Activated CD4-positive, CD25-positive, alpha-beta regulatory T cell (primary cell): ENCODE measurements at places on chromosomes 3 and 15.

GRCh38 chr3:359672-360071 is 163.1 kb downstream of the CHL1 start:
- no peak for DNase-seq

GRCh38 chr3:38205472-38205805 is 40.1 kb downstream of the OXSR1 start:
- no peak for DNase-seq

DNA sequence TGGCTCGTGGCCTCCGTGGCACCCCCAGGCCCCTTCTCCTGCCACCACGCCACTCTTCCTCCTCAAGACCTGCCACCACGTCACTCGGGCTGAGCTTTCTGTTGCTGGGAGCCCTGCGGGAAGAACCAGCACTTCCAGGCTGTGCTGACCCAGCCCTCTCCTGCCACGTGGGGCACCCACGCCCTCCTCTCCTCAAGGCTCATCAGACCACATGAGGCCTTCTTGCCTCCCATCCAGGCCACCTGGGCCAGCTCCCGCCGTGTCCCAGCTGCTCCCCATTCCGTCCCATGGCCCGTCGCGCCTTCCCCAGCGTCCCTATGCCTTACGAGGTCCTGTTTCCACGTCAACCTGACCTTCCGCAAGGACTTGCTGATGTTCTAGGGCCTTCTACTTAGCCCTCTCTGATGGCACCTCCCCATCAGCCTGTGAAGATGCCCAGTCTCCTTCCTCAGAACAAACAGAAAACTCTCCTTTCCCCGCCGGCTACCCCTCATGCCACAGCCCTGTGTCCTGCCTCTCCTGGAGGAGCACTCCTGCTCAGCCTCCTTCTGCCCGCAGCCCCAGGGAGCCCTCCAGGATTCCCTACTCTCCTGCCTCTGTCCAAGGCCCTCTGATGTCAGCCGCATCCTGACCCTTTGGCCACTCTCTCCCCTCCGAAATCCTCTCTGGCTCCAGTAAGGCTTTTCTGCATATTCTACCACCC is 71.1 kb upstream of the BLM start:
- no peak for DNase-seq

DNA sequence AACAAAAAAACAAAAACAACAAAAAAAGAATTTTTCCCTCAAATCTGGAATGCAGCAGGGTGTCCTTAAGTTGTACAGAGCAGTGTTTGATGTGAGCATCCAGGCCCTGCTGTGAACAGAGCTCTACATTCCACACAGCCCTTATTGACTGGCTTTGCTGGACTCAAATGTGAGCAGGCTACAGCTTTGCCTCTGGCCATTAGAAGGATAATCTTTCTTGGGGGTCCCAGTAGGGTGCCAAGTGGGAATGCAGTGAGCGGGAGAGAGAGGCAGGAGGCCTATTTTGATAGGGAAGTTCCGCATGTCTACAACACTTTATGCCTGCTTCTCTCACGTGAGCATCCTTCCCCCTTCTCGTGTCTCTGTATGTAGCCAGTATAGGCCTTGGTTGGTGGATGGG is 34.4 kb upstream of the TPRG1 start:
- DNase-seq, result no peak

DNA sequence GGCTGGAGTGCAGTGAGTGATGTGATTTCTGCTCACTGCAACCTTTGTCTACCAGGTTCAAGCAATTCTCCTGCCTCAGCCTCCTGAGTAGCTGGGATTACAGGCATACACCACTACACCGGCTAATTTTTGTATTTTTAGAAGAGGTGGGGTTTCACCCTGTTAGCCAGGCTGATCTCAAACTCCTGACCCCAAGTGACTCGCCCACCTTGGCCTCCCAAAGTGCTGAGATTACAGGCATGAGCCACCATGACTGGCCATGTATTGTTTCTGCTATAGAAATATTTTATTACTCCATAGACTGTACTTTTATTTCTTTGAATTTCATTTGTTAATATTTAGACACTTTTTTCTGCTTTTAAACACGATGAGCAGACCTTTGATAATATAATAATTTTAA is 60.4 kb downstream of the GTF2E1 start:
- no peak for DNase-seq

DNA sequence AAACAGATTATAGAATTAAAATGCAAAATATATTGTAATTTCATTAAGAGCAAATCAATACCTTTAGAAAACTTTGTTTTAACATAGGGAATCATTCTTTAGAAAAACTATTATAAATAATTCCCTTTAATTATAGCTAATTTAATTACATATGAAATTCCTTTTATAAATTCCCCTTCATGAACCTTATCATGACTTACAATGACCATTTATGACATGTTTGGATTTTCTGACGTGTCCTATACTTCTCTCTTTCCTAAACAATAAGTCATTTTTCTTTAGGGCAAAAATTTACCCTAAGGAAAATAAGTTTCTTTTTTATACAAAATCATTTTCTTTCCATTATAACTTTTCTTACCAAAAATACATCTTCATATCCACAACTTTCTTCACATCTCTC is 37.8 kb downstream of the PRR20G start:
- DNase-seq, result no peak

DNA sequence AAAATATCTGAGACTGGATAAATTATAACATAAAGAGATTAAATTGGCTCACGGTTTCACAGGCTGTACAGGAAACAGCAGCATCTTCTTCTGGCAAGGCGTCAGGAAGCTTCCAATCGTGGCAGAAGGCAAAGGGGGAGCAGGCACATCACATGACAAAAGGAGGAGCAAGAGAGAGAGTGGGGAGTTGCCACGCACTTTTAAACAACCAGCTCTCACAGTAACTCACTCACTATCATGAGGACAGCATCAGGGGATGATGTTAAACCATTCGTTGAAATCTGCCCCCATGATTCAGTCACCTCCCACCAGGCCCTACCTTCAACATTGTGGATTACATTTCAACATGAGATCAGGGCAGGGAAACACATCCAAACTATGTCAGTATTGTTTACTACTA is 114.5 kb upstream of the SPATA16 start:
- no peak for DNase-seq

GRCh38 chr3:56787258-56787775 is 14.4 kb downstream of the ARHGEF3 start:
- DNase-seq, result no peak

DNA sequence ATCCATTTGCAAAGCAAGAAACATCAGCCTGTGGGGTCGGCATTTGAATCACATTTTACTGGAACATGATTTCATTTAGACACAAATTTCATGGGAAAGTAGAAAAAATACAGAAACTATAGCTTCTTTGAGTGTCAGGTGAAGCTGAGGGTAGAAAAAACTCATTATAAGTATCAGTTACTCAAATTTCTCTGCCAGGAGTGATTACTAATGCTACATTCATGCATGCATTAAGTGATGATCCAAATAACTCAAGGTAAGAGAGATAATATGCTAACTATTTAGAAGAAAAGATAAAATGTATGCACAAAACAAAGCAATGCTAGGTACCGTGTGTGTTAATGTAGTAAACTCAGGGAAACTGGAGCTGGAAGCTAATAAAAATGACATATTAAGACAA is 406.0 kb downstream of the GAP43 start:
- DNase-seq, result no peak

- DNase-seq, result no peak
These were observed 11.2 kb downstream of the SH3GL3 start for GRCh38 chr15:83458381-83458780.
